Activated gamma-delta T cell (primary cell): ENCODE measurements at places on chromosomes 1 and 21.

DNA sequence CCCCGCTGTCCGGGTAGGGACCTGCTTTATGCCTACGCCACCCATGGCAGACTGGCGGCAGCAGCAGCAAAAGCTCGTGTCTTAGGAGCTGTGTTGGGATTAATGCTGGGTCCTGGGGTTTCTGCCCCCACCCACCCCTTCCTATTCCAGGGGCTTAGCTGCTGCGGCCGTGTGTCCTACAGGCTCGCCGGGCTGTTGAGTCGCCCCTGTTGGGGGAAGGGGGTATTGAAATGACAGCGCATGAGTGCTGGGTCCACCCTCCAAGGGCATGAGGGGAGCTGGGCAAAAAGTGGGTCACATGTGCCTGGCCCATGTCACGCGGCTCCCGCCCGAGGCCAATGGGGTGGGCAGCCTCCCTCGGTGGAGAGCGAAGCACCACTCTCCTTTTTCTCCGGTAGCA lies 118.3 kb upstream of the COL6A1 start:
- no peak for DNase-seq

- no peak for DNase-seq
Measured at GRCh38 chr1:206449565-206449964, 20.7 kb upstream of the IKBKE start.

DNA sequence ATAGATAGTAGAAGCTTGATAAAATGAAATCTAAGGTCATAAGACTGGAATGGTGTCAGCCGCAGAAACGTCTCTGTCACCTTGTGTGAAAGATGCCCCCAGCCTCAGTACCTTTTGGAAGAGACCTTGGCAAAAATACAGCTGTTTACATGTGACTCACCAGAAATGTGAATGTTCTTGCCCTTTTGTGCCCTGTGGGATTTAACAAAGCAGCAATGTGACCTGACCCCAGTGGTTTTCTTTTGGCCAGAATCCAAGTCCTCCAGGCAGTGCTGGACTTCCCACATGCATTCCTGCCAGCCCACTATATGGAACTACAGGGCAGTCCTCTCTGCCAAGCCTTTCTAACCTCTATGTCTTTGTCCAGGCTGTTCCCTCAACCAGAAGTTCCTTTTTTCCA lies 27.2 kb upstream of the LRRC8C start:
- DNase-seq: no peak

DNA sequence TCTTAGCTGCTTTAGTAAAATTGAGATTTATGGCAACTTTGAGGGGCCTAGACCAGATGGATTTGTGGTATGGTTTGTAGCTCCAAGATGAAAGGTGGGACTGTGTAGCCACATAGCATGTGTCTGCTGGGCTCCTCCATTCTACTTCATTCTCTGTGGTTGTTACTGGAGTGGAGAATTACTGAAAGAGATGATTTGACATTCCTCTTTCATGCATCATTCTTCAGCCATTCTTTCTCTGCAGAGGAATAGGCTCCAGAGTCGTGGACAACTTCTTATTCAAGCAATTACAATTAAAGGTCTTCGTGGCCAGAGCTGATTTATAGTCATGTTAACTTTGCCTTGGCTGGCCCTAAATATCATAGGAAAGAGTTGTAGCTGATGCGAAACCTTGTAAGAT lies 328.9 kb downstream of the PAPPA2 start:
- DNase-seq: no peak

- no peak for DNase-seq
Measured at GRCh38 chr1:156284757-156285156, 632 bp downstream of the TMEM79 start.

- no peak for DNase-seq
Measured at GRCh38 chr1:77972080-77972479, 6.8 kb downstream of the FUBP1 start.

- DNase-seq: no peak
Measured at GRCh38 chr1:115170377-115170776, 81.1 kb upstream of the TSPAN2 start.

- DNase-seq: no peak
Measured at GRCh38 chr1:17235135-17235885, 13.6 kb upstream of the PADI3 start.

GRCh38 chr1:905071-905749 lies 18.5 kb upstream of the SAMD11 start:
- DNase-seq: no peak

DNA sequence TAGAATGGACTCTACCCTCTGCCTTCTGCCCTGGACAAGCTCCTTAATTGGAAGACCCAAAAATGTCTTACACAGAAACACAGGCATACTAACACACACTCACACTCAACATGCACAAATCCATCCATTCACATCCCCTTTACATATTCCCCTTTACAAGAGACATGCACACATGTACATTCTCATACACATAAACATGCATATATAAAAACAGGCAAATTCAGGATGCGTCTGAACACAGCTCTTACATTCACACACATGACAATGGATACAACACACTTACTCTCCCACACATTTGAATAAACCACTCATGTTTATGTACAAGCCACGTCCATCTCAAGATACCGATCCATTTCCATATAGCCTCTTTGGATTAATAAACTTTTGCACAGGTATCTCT lies 84.4 kb downstream of the HMGB4 start:
- DNase-seq: no peak

GRCh38 chr1:43135857-43136781 lies 36.0 kb downstream of the EBNA1BP2 start:
- no peak for DNase-seq

DNA sequence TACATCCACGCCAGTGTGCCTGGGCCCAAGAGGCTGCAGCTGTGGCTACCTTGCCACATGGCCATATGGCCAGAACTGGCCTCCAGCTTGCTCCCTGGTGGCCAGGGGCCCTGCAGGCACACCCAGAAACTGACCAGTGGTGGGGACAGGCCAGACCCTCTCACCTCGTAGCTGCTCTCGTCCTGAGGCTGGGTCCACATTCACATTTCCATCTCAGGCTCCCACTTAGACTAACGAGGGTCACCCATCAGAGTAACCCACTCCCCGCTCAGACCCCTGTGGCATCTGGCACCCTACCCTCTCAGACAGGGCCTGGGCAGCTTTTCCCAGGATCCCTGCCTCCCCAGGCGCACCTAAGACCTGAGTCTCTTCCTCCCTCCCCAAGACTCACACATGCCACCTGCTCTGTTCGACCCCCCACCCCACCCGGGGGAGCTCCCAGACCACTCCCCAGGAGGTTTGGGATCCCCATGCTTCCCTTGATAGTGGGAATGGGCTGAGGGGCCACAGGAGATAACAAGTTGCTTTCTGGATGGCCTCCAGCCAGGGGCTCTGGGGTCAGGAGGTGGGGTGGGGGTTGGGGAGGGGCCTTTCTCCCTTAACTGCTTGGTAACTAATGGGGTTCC lies 21.3 kb upstream of the RNU1-4 start:
- DNase-seq: no peak

- no peak for DNase-seq
Measured at GRCh38 chr1:30719406-30720270, 3.7 kb downstream of the MATN1 start.

GRCh38 chr1:184648856-184649201 lies 105.8 kb downstream of the EDEM3 start:
- no peak for DNase-seq

- DNase-seq: no peak
Measured at GRCh38 chr21:42302076-42302650, 13.0 kb downstream of the TFF3 start.

GRCh38 chr1:53575955-53576320 lies 116.7 kb downstream of the DMRTB1 start:
- DNase-seq: no peak

DNA sequence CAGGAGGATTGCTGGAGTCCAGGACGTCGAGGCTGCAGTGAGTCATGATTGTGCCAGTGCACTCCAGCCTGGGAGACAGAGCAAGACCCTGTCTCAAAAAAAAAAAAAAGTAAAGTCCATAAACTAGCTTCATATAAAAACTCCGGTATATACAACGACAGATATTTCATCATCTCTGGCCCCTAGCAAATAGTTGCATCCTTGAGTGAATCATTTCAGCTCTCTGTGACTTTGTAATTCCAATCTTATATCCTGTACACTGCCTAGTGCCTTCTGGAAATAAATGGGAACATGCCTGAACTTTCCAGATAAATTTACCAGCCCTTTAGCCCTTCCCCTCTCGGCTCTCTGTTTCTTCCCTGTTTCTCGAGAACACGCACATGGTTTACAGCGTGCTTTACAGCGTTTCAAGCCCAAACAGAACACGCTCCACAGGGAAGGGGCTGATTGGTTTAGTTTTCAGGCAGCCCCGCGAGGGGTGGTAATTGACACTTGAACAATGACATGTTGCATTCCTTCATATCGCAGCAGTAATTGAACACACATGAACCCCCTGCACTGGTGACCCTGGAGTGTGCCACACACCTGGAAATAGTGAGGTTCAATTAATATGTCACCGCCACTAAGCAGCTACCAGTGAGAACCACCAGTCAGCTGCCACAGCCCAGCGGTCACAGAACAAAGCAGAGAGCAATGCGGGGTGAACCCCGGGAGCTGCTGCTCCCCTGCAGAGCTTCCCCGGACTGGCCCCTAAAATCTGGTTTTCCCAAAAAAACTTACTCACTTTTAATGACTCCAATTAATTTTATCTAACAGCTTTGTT lies 35.7 kb upstream of the SIM2 start:
- DNase-seq: no peak

- DNase-seq: no peak
Measured at GRCh38 chr1:206551296-206551985, 44.1 kb downstream of the RASSF5 start.

GRCh38 chr1:32891630-32892029 lies 5.3 kb downstream of the HPCA start:
- DNase-seq: no peak

GRCh38 chr1:234861024-234861620 lies 251.1 kb upstream of the IRF2BP2 start:
- no peak for DNase-seq

DNA sequence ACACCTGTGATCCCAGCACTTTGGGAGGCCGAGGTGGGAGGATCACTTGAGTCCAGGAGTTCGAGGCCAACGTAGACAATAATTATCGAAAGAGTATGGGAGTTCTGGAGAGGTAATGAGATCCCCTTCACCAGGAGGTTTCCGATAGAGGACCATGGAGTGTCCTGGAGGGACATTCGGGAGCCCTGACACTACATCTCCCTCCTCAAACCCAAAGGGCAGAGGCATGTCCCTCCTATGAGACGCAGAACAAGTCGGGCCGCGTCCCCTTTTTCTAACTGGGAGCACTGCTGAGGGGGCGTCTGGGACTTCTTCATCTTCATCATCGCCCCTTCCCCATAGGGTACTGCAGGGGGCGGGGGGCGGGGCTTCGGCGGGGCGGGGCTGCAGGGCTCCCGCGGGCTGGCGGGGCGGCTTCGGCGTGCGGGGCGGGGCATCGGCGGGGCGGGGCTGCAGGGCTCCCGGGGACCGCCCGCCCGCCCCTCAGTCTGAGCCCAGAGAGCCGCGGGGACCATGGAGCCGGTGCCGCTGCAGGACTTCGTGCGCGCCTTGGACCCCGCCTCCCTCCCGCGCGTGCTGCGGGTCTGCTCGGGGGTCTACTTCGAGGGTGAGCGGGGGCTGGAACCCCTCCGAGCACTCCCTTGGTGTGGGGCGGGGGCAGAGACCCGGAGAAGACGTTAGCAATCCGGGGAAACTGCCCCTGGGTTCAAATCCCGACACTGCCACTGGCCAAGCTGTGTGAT lies at the start of gene THEMIS2:
THEMIS2 (plus strand) TSS at position 486 of the 743 bp plus-strand sequence; CDS start at position 514, 28 bp downstream.
- DNase-seq: peak; percentile 72

GRCh38 chr1:176559878-176560277 lies 96.9 kb downstream of the PAPPA2 start:
- no peak for DNase-seq

DNA sequence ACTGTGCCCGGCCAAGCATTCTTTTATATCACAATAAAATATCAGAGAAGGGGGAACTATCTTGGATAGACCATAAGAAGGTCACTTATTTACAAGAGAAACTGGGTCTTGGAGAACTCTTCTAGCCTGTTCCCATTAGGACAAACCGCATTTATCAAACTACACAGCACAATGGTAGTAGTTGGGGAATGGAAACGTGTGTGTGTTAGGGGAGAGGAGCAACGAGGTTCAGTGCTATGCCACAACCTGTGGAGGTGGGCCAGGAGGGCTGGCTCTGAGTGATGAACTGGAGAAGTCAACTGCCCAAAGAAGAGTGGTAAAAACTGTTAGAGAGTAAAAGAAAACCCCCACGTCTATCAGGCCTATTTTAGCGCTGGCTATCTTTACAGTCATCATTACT lies 1.6 kb downstream of the DONSON start:
- no peak for DNase-seq

DNA sequence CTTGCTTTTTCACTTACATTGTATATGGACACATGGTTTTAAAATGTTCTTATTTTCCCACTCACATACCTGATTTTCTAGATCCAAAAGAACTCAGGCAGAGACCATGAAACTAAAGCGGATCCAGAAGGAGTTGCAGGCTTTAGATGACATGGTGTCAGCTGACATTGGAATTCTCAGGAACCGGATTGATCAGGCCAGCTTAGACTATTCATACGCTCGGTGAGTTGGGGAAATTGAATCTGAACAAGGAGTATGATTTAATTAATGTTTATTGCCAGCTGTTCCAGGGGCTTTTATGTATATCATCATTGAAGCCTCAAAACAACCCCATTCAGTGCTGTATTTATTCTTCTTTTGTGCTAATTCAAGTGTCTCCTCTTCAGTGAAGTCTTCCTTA lies 12.7 kb downstream of the GORAB start:
- DNase-seq: no peak

DNA sequence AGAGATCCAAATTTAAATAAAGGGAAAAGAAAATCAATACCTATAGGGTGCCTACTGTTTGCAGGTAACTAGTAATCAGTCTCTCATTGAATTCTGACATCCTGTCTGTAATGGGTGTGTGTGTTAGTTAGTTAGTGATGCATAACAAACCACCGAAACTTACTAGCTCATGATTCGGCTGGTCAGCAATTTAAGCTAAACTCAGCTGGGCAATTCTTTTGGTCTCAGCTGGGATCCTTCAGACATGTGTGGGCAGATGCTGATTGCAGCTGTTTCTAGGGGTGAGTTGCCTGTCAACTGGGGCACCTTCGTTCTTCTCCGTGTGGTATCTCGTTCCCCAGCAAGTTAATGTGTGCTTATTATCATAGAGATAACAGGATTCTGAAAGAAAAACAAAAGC lies 40.2 kb upstream of the ZNF124 start:
- no peak for DNase-seq

GRCh38 chr1:36204347-36204909 lies 19.8 kb upstream of the THRAP3 start:
- DNase-seq: no peak
